ENCODE measurements at places on chromosomes 16 and 17.

GRCh38 chr17:34680151-34680550 lies 100.8 kb downstream of the TMEM132E start:
- no peak for DNase-seq

DNA sequence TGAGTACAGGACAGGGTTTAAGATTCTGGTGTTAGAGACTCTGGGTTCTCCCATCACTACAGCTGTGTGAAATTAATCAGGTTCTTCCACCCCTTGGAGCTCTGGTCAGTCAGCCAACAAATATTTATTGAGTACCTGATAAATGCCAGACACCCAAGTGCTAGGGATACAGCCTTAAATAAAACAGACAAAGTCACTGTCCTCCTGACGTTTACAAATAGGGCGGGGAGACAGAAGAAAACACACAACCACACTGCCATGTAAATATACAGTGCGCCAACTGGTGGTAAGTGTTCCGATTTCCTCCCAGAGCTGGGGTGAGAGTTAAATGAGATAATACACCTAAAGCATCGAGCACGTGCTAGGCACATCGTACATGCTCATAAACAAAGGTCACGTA lies 121.0 kb downstream of the COPRS start:
- no peak for DNase-seq

GRCh38 chr17:50534222-50534978 lies 1.9 kb downstream of the EPN3 start:
- no peak for DNase-seq

- DNase-seq, result no peak
Measured at GRCh38 chr16:3589441-3589921, 12.3 kb upstream of the NLRC3 start.

Data from NCI-H2081 treated with DMSO at 0.1 percent for 48 hours (cell line).